Pancreas (tissue), 10 donors: ENCODE measurements at places on chromosomes 3 and 15. TPM values are rescaled to one million over a fixed set of nuclear protein-coding genes. Genes with fewer than 3 reads are reported as not detected.

- no peak for DNase-seq
Measured at GRCh38 chr3:32290619-32291018, 52.1 kb downstream of the CMTM8 start.

Gene EFCAB12
- total RNA-seq, result 0.94 TPM

DNA sequence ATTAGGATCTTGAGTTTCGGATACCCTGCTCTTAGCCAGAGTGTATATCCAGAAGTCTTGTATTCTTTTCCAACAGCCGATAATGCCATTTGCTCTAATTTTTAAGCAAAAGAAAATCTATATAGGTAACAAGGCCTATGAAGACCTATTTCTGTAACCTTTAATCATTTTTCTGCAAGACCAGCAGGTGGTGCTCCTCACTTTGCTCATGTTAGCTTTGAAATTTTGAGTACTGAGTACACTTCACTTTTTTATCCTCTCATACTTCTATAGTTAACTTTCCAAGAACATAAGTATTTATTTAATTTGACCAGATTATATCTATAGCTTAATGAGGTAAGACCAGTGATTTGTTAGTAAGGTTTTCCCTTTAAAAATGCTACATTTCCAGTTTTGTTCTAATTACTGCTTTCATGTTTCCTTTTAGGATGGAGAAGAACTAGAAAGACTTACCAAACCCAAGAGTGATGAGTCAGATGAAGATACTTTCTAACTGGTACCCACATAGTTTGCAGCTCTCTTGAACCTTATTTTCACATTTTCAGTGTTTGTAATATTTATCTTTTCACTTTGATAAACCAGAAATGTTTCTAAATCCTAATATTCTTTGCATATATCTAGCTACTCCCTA is 20.5 kb downstream of the SLC35A5 start:
- no peak for DNase-seq

DNA sequence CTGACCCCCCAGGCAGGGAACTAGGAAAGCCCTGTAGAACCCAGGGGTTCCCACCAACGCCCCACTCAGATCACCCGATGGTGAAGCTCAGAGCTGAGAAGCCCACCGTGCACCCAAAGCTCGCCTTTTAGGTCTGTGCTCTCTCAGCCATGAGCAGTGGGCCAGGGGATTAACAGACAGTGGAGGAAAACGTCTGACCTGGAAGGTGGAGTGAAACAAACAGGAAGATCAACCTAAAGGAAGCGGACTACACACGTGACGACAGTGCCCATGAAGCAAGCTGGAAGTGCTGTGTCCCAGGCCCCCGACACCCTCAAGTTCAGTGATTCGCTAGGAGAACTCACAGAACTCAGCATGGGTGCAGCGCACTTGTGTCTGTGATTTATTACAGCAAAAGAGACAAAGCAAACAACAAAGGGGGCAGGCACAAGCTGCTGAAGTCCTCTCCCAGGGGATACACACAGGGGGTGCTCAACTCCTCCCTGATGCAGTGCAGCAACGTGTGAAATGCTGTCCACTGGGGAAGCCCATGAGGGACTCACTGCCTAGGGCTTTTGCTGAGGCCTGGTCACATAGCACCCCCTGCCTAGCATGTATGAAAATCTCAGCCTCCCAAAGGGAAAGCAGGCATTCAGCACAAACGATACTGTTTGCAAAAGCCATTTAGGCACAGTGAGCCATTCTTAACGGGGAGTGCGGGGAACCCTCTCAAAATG is 43.5 kb downstream of the CFAP92 start:
- DNase-seq, result no peak

DNA sequence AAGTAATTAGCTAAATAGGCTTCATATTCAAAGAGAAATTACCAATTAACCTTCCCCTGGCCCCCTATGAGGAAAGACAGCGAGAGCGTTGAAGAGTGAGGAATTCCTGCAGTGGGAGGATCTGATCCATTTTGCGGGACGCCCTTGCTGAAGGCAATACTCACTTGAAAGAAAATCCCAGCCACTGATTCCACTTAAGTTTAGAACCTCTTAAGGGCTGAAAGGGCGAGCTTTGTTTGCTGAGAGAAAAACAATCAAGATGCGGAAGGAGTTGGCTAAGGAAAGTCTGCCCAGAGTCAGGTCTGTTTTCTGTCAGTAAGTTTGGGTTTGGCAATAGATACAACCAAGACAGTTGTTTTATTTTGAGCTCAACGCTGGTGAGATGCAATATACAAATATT is 102.8 kb upstream of the GBE1 start:
- DNase-seq, result no peak

DNA sequence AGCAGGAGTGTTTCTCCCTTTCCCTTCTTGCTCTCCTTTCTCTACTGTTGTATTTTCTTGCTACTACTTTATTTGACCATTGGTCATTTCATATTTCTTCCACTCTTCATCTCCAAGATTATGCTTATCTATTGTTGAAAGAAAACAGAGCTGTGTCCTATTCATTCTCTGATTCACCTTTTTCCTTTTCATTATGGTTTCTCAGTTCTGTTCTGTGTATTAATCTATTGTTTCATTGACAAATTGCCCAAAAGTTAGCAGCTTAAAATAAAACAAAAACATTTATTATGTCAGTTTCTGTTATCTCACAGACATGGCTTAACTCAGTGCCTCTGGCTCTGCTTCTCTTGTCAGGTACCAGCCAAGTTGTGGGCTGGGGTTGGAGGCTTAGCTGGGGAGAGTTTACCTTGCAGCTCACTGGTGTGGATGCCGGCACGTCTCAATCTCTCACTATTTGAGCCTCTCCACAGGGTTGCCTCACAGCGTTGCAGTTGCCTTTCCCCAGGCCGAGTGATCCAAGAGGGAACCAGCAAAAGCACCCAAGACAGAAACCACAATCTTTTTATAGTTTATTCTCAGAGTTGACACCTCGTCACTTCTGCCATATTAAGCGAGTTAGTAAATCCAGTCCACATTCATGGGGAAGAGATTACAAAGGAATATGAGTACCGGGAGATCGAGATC is 36.9 kb upstream of the FILIP1L start:
- DNase-seq, result no peak

DNA sequence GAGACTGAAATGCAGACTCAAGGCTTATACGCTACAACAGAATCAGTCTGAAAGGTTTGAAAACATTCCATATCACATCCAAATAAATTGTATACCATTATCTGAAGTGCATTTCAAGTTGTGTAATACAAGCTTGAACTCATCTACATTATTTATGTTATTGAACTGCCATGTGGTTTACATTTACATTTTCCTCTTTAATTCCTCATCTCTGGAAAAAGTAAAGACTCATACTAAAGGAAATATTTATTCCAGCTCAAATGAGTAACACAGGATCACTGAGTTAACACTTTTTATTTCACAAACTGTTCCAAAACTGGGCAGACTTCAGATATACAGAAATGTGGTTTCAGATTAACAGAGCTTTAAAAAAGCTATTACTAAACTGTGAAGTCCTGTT is 282.5 kb downstream of the ULK4 start:
- DNase-seq, result no peak

Gene NRROS
- 1.5 TPM for total RNA-seq

DNA sequence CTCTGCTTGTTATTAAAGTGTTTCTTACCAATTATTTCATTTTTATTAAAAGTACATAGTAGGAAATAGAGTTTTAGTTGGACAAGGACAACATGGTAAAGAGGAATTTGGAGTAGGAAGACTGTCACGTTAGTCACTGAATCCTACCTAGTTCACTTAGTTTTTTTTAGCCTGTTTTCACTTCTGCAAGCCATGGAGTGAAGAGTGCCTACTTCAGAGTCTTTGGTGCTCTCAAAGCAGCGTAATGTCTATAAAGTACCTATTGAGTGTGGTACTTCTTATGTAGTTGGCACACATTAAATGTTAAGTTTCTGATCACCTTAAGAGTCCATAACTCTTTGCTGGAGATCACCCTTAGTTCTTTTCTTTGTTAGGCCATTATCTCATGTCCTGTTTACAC is 78.7 kb downstream of the LPP start:
- no peak for DNase-seq

DNA sequence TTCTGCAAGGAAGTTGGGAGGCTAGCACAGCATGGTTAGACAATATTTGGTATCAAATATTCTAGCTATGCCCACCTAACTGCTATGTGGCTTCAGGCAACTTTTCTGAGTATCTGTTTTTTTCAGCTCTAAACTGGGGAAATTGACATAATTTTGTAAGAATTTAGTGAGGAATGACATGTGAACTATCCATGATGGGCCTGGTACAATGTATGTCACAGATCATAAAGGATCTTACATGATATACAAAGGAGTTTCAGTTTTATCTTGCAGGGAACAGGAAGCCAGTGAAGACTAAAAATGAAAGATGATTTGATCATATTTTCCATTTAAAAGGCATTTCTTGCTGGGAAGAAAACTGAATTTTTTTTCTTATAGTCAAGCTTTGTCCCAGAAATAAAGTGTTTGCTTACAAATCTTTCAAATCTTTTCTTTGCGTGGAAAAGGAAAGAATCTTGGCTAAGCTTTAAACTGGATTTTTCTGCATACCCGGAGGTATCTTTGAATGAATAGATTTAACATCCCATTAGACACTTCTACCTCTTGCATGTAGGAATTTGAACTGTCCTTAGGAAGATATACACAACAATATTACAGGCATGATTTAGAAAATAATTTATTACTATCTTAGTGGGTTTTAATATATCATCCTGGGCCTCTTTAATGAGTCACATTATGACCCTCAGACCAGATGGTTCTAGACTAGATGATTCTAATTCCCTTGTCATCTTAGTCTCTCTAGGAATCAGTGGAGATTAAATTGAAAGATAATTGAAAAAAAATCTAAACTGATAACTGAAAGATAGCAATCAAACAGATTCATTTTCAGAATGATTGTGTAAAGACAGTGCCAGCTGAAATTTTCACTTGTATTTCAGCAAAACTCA is 436.0 kb upstream of the THBS1 start:
- no peak for DNase-seq

Gene PLA2G4D
- not detected for total RNA-seq

Gene DGKG
- 0.85 TPM for total RNA-seq

DNA sequence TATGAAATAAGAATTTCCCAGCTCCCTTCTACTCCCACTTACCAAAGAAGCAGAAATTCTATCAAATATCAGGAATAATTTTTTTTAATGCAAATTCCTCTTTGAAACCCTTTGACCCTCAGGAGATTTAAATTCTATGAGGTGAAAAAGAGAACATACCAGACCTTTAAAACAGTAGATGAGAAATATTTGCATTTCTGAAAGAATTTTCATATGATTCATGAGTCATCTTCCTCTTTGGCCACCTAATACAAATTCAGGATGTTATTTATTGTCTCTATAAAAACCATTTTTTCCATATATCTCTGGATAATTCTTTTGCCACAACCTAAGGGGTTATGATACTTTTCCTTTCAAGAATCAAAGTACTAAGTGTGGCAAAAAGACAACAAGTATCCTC is 67.3 kb upstream of the ST3GAL6 start:
- no peak for DNase-seq

DNA sequence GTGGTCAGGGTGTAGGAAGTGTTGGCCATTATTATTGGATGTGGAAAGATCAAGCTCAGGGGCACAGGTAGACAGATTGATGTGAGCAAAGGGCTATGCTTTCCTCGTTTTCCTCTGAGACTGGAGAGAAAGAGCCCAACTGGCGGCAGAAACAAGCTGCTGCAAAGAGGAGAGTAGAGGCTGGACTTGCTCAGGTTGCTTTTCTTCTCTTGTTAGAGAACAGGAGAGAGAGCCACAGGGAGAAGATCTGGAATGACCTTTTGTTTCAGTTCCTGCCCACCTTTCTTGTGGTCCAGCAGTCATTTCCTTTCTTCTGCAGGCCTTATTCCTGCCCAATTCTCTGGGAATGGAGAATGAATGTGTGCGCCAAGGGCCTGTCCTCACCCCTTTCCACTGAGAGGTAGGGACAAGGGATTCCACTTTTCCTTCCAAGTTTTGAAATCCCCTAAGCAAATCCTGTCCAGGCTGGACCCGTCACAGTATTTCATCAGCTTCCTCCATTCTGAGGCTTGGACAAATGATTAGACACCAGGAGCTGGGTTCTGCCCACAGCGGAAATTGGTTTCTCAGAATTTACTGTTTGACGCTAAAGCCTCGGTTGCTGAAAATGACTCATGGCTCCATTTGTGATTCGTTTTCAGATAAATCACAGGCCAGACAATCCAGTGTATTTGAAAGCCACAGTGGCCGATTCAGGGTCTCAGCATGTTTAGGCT is 16.1 kb downstream of the ZNF80 start:
- DNase-seq, result no peak

Gene KBTBD13
- not detected for total RNA-seq

- no peak for DNase-seq
Measured at GRCh38 chr3:39910826-39911464, 101.5 kb downstream of the MYRIP start.

Gene PRR23C
- not detected for total RNA-seq

- DNase-seq, result no peak
Measured at GRCh38 chr3:196994056-196994455, 25.4 kb upstream of the PIGZ start.

Gene NOP10
- 30.4 TPM for total RNA-seq

- no peak for DNase-seq
Measured at GRCh38 chr3:120416868-120417267, 33.9 kb downstream of the FSTL1 start.

- peak; percentile 85 for DNase-seq
Measured at GRCh38 chr3:186617036-186617946, 4.4 kb downstream of the AHSG start.

GRCh38 chr3:112456147-112456546 is 43.1 kb downstream of the BTLA start:
- no peak for DNase-seq

- no peak for DNase-seq
Measured at GRCh38 chr15:73866881-73867410, 6.4 kb upstream of the TBC1D21 start.

GRCh38 chr3:193795062-193795690 is 202.2 kb downstream of the OPA1 start:
- DNase-seq, result no peak

DNA sequence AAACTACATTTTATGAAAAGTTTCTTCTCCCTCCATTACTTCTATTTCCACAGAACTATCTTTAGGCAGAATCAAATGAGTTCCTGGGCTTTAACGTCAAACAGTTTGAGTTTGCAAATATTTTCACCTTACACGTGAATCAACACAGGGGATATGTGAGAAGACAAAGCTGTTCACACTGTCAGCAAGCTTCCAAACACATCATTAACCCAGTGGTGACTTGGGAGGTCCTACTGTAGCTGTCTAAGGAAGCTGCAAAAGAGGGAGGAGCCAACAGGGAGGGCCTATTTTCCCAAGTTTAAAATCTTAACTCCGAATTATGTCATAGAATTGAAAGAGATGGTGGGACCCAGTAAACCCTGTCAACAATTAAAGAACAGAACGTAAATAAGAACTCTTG is 337.8 kb upstream of the DNAJC19 start:
- DNase-seq, result no peak

DNA sequence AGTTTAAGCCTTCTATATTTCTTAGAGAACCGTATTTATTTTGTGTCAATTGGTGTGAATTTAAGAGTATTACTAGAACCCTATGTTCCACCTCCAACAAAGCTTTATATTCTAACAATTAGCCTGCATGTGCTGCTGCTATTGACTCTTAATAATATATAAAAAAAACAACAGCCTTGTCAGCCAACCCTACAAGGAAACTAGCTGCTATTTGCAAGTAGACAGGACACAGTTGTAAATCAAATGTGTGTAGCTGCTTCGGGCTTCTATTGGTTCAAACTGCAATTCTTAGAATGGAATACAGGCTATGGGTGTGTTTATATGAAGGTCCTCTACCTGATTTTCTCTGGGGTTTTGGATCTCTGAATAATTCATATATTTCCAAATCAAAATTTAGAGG is 60.7 kb downstream of the ZBTB20 start:
- no peak for DNase-seq

- no peak for DNase-seq
Measured at GRCh38 chr15:70180186-70180875, 82.6 kb upstream of the TLE3 start.

Gene CMTM8
- total RNA-seq, result 17.1 TPM

Gene CLSTN2
- total RNA-seq, result 1.9 TPM
